ENCODE measurements at places on chromosomes 16 and 17. TPM values are rescaled to one million over a fixed set of nuclear protein-coding genes. Genes with fewer than 3 reads are reported as not detected.

The CTF1 gene
- 3.5 TPM for total RNA-seq

DNA sequence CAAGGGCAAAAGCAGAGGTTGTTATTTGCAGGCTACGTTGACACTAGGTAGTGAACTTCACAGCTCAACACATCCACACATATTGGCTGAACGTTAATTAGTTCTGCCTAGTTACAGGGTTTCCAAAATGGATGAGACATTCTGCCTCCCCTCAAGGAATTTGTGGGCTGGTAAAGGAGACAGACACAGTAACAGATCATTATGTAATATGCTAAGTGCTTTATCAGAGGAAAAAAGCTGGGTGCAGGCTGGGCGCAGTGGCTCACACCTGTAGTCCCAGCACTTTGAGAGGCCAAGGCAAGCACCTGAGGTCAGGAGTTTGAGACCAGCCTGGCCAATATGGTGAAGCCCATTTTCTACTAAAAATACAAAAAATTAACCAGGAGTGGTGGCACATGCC is 26.2 kb downstream of the BMERB1 start:
- DNase-seq: no peak

The DUSP3 gene
- 79.6 TPM for total RNA-seq

The HOXB4 gene
- 1.7 TPM for total RNA-seq

DNA sequence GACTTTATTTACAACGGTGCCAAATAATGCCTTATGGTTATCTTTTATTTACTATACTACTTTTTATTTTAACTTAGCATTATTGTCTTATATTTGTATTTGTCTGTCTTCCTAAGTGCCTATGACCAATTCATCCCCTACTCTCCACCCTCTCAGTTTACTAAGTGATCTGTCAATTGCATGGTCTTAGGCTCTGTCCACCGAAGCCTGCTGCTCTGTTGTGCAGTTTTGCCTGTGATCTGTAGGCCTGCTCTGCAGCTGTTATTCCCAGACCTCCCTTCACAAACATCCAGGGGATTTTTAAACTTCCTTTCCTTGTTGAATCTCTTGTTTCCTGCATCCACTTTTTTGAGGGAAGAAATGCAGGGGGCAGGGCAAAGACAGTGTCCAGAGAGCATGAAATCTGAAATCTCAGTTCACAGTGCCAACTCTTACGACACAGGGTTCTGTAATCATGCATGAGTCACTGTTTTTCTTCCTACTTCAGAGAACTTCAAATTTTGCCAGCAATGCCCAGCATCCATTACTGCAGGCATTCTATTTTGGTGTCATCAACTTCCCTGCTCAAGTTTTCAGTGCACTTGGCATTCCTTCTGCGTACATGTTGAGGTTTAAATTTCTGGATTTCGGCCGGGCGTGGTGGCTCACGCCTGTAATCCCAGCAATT is 11.4 kb downstream of the SLFN5 start:
- peak; percentile 98 for DNase-seq

The SLC38A8 gene
- total RNA-seq: not detected

DNA sequence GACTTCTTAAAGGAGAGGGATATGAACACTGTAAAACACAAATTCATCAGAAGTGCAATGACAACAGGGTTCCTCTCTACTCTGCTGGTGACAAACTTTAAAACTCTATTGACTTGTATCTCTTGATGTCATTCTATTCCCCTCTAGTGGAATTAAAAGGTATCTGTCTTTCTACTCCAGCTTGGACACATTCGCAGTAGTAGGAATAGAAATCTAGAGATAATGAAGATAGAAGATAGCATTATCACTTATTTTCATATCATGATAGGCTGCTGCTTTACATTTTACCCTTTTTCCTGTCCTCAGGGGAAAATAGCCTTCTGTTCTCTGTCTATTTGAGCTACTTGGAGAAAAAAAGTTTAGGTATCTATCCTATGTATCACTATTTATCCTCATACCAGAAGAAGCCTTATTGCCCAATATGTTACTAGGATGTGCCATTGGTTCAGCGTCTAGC is 209.6 kb upstream of the CACNG5 start:
- DNase-seq: peak; percentile 46

DNA sequence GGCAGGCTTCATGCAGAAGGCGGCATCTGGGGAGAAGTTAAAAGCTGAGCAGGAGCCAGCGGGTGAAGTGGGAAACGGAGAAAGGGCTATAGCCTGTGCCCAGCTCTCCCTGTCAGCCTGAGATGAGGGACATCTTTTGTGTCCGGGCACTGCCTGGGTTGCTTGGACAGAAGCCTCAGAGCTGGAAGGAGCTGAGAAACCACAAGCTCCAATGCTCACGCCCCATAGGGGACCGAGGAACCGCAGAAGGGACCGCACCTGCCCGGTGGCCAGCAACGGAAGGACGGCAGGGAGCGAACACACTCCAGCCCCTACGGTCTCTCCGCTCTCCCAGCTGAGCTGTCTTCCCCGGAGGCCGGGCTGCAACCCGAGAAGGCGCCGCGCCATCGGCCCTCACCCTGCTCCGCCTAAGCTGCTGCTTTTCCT is 175.8 kb downstream of the NPIPB11 start:
- DNase-seq: peak; percentile 53

The TBX2 gene
- 12.5 TPM for total RNA-seq

Data from fibroblast of villous mesenchyme (primary cell).